ENCODE measurements at places on chromosomes 11 and 22.
A peak's percentile ranks its signal among the peaks of the same experiment; 100 is the strongest.

- DNase-seq = no peak
Measured at GRCh38 chr11:15710580-15711275, 596.0 kb downstream of the INSC start.

GRCh38 chr11:108224911-108225786 lies 2.3 kb downstream of the ATM start:
- DNase-seq = no peak

DNA sequence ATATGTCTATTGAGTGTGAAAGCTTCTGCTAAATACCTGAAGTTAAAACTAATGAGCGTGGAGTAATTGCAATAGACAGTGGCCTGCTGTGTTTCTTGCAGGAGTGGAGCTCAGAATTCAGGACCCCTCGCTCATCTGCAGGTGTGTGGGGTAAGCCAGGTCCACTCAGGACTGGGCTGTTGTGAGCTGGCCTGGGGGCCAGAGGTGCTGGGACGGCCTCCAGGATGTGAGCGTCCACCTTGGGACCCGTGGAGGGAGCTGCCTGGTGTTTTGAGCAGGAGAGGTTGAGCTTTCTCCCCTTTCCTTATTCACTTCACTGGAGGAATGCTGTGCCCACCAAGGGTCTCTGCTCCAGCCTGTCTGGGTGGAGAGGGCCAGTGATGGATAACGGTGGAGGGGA lies 681.2 kb downstream of the BRD1 start:
- DNase-seq = no peak

GRCh38 chr11:14499178-14499559 lies 442 bp downstream of the COPB1 start:
- DNase-seq = peak; percentile 54

- no peak for DNase-seq
Measured at GRCh38 chr11:30192620-30193019, 38.2 kb upstream of the FSHB start.

GRCh38 chr22:40265783-40266182 lies 80.5 kb upstream of the ADSL start:
- DNase-seq = no peak

- DNase-seq = peak; percentile 72
Measured at GRCh38 chr22:49826603-49827270, 936 bp downstream of the BRD1 start.

DNA sequence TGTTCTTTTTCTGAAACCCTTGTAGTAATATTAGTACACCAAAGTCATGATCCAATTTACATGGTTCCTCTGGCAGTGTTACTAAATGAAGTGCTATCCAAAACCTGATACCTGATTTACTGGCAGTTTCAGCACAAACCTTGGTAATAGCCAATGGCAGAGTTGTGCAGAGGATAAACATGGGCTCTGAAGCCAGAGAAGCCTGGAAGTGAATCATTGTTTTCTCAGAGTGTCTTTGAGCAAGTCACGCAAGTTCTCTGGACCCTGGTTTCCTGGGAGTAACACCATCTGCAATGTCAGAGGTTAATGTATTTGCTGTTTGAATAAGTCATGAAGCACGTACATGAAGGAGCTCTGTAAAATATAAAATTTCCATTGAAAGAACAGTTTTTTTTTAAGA lies 222.3 kb upstream of the NARS2 start:
- DNase-seq = no peak

DNA sequence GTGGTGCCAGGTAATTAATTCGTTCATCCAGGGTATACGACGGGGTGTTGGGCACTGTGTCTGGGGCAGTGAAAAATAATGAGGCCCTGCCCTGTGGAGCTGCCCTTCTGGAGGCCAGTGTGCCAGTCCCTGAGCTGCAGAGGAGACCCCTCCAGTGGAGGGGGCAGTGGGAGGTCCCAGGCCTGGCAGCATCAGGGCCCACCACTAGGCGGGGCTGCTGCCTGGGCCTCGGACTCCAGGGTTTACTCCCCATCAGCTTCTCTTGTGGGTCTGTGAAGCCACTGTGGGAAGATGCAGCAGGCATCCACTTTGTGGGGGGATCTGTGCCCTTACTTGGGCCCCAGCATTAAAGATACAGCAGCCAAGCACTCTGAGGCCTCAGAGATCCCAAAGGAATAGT lies 17.4 kb upstream of the TMPRSS6 start:
- DNase-seq = no peak

GRCh38 chr11:71917646-71918140 lies 10.7 kb downstream of the XNDC1N start:
- DNase-seq = no peak

- no peak for DNase-seq
Measured at GRCh38 chr11:1148752-1149180, 9.0 kb upstream of the MUC5AC start.

DNA sequence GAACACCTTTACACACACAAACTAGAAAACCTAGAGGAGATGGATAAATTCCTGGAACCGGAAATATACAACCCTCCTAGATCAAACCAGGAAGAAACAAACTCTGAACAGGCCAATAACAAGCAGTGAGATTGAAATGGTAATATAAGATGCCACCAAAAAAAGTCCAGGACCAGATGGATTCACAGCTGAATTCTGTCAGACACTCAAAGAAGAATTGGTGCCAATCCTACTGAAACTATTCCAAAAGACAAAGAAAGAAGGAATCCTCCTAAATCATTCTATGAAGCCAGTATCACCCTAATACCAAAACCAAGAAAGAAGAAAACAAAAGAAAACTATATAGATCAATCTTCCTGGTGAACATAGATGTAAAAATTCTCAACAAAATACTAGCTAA lies 33.9 kb downstream of the PIWIL3 start:
- DNase-seq = no peak
